WERI-Rb-1 (cell line): ENCODE measurements at places on chromosomes 2 and 18.

GRCh38 chr2:188869550-188869949, 104.6 kb upstream of the COL3A1 start:
- DNase-seq: no peak

GRCh38 chr2:195902857-195903256, 165.8 kb downstream of the DNAH7 start:
- no peak for DNase-seq

- peak; percentile 13 for DNase-seq
Observed at GRCh38 chr2:210477496-210477895, 937 bp upstream of the LANCL1 start.

DNA sequence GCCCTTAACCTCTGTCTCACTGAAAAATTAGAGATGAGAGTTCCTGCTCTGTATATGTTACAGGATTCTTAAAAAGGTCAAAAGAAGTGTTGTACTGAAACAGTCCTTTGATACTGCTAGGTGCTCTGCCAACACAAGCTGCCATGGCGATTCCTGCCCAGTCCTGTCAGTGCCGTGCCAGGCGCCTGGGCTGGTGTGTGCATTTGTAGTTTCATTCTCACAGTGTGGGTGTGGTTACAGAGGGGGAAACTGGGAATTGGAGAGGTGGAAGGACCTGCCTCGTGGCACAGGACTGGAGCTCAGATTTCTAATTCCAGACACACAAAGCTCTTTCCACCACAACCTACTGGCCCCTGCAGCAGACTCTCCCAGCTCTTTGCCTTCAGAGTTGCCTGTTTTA, 122.3 kb upstream of the RAB6C start:
- DNase-seq: no peak

- DNase-seq: no peak
Observed at GRCh38 chr2:54469484-54470053, 13.4 kb downstream of the SPTBN1 start.

DNA sequence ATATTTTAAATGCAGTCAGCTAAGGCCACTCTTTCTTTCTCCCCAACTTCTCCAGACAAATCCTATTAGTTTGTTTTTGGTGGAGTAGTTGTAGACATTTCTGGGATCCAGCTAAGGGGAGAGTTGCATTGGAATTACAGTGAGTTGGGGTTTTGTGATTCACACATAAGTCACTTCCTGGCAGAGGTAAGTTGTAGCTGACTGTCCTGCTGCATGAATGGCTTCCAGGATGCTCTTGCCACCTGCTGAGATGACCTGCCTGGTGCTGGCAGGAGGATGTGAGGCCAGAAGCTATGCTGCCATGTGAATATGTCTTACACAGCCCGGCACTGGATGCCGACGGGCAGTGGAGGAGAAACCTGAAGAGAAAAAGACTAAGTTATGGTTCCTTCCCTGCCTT, 243.7 kb downstream of the TDRD15 start:
- DNase-seq: no peak

DNA sequence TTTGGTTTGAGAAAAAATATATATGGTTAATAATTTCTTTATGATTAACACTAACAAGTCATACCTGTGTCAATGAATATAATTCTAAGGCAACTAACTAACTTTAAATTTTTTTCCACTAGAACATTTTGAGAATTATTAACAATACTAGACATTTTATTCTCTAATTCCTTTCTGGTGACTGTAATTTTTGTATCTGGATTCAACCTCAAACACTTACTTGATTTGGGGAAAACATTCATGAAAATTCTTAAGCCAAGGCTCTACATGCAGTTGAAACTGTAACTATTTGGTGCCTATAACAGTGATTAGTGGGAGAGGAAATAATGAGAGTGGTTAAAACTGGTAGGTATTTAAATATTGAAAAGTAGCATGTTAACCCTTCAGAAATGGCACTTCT, 546.5 kb upstream of the KLHL29 start:
- no peak for DNase-seq

DNA sequence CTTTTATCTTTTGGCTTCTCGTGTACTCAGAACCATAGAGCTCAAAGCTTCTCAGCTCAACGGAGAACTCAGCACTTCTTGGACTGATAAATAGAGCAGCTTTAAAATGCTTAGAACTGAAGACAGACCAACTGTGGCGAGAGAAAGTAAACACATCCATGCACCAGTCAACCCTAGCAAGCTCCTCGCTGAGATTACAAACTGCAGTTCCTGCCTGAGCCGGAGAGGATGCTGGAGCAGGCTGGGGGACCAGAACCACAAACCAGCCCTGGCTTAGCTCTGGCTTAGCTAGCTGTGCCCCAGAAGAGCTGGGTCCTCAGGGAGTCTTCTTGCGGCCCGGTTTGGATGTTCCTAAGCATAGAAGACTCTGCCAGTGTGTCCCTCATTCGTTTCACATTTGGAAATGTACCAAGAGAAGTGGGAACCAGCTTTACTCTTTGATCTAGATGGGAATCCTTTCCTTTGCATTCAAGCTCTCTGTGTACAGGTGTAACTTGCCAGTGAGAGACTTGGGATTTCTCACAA, 5.6 kb downstream of the PAX8 start:
- peak; percentile 44 for DNase-seq

GRCh38 chr18:76353500-76353899, 141.5 kb downstream of the ZNF516 start:
- no peak for DNase-seq

- no peak for DNase-seq
Observed at GRCh38 chr2:15603948-15604347, 12.3 kb downstream of the DDX1 start.
